ENCODE measurements at places on chromosomes 12 and 14.

GRCh38 chr14:34461334-34462131 lies 507 bp downstream of the SPTSSA start:
- peak; percentile 82 for DNase-seq

DNA sequence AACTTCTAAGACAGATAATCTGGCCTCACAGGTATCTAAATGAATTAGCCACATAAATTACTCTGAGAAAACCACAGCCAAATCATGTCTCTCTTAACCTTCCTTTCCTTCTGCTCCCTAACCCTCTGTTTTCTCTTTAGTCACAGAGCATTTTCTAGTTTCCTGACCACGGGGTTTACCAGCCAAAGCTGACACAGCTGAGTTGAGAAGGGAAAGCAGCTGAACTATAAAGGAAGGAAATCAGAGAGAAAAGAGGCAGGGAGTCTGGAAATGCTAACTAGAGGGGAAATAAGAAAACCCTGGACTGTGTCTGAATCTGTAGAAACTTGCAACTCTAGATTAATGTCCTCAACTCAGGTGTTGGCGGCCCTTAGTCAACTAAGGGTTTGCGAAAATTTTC lies 24.4 kb downstream of the ANKS1B start:
- DNase-seq = no peak

DNA sequence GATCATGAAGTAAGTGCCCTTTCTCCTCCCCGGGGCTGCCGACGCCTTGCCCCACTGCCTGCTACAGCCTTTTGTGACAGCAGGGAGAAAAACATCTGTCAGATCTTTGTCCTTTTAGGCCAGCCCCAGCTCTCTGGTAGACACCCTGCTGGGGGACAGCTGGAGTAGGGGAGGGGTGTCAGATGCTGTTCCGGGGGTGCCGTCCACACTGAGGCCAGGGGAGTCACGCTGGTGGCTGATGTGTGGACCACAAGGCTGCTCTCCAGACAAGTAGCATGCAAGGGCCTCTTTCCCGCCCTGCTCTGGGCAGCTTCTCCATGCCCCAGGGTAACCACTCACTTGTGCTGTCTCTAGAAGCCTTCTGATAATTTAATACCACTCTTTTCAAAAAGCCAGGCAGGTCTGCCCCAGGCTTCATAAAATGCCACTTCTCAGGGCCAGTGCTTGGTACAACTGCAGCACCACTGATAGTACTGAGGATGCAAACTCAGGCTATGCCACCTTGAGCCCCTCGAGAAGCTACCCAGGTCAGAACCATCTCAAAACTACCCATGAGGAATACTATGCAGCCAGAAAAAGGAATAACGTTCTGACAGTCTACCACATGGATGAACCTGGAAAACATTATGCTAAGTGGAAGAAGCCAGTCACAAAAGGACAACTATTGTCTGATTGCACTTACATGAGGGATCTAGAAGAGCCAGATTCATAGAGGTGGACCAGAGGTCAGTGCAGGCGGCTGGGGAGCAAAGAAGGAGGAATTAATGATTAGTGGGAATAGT lies 66.0 kb upstream of the RIN3 start:
- DNase-seq = no peak

DNA sequence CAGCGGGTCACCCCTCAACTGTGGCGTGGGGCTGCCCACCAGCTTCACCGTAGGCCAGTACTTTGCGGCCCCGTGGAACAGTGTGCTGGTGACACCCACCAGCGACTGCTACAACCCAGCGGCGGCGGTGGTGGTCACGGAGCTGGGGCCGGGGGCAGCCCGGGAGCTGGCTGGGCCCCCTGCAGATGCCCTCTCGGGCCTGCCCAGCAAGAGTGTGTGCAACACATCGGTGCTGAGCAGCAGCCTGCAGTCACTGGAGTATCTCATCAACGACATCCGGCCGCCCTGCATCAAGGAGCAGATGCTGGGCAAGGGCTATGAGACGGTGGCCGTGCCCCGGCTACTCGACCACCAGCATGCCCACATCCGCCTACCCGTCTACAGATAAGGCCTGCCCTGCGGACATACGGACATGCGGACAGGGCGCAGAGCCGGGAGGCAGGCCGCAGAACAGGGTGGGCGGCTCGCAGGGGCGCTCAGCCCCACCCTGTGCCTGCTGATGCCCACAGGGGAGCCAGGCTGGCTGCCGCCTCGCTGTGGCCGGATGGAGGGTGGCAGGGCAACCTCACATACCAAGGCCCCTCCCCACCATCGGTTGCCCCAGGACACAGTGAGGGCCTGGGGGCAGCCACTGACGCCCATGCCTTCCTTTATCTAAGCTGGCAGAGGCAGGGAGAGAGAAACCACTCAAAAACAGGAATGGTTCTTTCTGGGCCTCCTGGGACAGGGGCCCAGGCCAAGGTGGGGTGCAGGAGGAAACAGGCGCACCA lies 55.5 kb downstream of the FAM222A start:
- DNase-seq = no peak

DNA sequence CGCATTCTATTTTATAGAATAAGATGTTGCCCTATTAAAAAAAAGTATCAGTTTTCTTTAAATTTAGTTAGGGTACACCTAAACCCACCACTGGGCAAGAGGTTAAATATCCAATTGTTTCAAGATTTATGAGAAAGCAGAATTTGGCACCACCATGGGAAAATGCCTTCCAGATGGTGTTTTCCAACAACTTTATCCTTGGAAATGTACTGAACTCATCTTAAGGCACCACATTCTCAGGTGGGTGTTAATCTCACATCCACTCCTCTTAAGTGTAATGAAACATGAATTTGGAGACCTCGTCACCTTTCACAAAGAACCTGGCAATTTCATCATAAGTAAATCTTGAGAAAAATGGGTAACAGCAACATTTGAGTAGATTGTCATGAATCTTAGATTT lies 13.1 kb downstream of the CBX5 start:
- DNase-seq = no peak

- DNase-seq = no peak
Measured at GRCh38 chr12:110677982-110678381, 10.9 kb downstream of the HVCN1 start.

GRCh38 chr14:101556131-101556530 lies 5.2 kb upstream of the DIO3 start:
- no peak for DNase-seq

- DNase-seq = peak; percentile 55
Measured at GRCh38 chr12:131826097-131826928, 1.9 kb upstream of the MMP17 start.

- DNase-seq = no peak
Measured at GRCh38 chr12:97757481-97758193, 295.0 kb downstream of the RMST start.

GRCh38 chr12:44464180-44464579 lies 411.9 kb downstream of the NELL2 start:
- no peak for DNase-seq

GRCh38 chr14:93033983-93034670 lies 81.6 kb downstream of the ITPK1 start:
- DNase-seq = no peak

- DNase-seq = peak; percentile 65
Measured at GRCh38 chr14:103101963-103102688, 7.6 kb downstream of the EXOC3L4 start.

DNA sequence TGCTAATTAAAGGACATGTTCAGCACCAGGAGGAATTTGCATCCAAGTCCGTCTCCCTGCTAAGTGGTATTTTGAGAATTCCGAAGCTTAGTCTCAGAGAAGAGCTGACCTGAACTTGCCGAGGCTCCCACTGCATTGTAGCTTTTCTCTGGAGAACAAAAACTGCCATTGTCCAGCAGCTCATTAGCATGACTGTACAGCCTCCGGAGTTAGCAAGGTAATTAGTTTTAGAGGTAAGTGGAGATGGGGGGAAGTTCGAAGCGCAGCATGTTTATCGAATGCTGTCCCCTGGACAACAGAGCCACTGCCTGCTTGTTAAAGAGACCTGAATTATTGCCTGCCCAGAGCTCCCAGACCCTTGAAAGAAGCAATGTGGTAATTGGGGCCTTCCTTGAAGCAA lies 160.3 kb upstream of the PELI2 start:
- DNase-seq = peak; percentile 84

- no peak for DNase-seq
Measured at GRCh38 chr12:51361161-51362016, 14.9 kb upstream of the CELA1 start.

DNA sequence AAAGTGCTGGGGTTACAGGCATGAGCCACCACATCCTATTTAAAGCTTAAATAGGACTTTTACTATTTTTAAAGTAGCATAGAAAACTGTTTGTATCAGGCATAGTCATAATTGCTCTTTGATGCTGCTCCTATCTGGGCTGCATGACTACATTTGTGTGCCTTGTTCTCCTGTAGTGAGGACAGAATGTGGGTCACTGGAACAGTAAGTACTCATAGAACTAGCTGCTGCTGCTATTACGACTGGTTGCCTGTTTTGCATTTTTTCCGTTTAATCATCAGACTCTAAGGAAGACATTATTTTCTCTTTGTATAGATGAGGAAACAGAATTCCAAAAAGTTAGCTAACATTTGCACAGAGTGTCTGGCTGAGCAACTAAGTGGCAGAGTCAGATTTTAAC lies 42.8 kb downstream of the ZC3H14 start:
- no peak for DNase-seq

GRCh38 chr14:40096968-40097367 lies 664.7 kb upstream of the FBXO33 start:
- no peak for DNase-seq

GRCh38 chr12:53223389-53224060 lies 8.5 kb downstream of the RARG start:
- DNase-seq = no peak

DNA sequence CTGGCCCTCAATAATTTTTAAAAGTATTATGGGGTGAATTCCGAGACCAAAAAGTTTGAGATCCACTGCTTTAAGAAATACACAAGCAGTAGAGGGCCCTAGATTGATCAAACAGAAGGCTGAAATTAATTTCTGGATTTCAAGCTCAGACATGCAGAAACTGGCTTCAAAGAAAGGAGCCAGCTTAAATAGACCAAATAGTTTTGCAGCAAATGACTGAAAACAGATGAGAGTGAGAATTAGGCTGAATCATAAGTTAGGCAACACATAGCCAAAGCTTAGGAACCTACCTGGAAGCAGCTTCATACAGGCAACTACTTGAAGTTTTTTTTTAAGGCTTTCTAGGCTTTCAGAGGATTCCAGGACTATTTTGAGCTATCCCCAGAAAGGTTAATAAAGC lies 12.4 kb downstream of the ATF7 start:
- DNase-seq = no peak

DNA sequence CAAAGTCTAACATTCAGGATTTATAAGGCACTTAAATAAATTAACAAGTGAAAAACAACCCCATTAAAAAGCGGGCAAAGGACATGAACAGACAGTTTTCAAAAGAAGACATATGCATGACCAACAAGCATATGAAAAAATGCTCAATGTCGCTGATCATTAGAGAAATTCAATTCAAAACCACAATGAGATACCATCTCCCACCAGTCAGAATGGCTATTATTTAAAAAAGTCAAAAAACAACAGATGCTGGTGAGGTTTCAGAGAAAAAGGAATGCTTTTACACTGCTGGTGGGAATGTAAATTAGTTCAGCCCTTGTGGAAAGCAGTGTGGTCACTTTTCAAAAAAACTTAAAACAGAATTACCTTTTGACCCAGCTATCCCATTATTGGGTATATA lies 60.7 kb upstream of the BDKRB2 start:
- DNase-seq = no peak

DNA sequence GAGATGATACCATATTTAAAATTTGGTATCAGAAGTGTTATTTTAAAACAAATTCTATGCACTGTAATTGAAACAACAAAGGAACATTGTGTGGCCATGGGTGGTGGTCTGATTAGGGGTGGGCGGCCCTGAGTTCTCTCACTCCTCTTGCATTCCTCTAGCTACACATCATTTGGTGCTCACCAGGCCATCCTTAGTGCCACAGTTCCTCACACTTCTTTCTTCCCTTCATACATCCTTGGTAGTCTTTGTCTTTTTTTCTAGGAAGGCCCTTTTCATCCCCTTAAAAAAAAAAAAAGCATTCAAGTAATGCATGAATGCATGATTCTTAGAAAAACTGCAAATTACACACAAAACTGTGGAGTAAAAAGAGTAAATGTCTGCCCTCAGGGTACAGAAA lies 2.4 kb upstream of the MANSC4 start:
- peak; percentile 16 for DNase-seq

- no peak for DNase-seq
Measured at GRCh38 chr14:104556256-104557021, 23.1 kb upstream of the C14orf180 start.

DNA sequence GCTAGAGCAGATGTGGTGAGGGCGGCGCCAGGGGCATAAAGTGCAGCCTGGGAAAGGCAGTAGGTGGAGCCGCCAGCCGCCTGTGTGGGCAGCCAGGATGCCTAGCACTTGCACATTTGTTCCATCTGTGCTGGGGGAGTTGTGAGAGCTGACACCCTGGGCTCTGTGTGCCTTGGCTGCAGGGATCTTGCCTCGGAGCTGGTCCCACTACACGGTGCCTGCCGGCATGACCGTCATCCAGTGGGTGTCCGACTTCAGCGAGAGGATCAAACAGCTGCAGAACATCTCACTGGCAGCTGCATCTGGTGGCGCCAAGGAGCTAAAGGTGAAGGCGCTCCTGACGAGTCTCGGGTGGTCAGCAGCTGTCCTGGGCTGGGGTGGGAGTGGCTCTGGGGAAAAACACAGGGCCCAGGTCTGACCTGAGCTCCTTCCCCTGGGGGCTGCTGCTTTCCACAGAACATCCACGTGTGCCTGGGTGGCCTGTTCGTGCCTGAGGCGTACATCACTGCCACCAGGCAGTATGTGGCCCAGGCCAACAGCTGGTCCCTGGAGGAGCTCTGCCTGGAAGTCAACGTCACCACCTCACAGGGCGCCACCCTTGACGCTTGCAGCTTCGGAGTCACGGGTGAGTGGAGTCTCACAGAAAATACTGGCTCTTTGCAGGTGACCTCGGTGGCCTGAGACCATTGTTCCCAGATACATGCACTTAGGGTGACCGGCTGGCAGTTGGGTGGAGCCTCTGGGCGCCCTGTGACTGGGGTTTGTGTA lies 37.4 kb downstream of the HSP90AA1 start:
- no peak for DNase-seq

GRCh38 chr12:92136965-92137721 lies 8.5 kb downstream of the BTG1 start:
- DNase-seq = peak; percentile 50

DNA sequence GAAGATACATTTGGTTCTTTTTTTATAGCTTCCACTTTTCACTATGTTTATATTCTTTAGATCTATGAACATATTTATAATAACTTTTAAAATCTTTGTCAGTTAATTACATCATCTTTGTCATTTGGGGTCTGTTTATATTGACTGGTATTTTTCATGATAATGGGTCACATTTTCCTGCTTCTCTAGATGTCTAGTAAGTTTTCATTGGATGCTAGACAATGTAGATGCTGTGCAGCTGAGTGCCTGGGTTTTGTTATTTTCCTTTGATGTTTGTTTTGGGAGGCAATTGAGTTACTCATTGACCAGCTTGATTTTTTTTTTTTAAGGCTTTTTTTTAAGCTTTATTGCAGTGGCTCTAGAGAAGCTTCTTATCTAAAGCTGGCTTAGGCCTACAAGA lies 4.9 kb downstream of the MAP1LC3B2 start:
- no peak for DNase-seq

All from eye (tissue), 1 donor.